Activated CD4-positive, CD25-positive, alpha-beta regulatory T cell treated with anti-CD3 and anti-CD28 coated beads, Interleukin-2, amount 50 U/mL, for 16 hours (primary cell): ENCODE measurements at places on chromosomes 2 and 18.

GRCh38 chr2:144469798-144470197 lies 50.1 kb downstream of the ZEB2 start:
- DNase-seq, result no peak

DNA sequence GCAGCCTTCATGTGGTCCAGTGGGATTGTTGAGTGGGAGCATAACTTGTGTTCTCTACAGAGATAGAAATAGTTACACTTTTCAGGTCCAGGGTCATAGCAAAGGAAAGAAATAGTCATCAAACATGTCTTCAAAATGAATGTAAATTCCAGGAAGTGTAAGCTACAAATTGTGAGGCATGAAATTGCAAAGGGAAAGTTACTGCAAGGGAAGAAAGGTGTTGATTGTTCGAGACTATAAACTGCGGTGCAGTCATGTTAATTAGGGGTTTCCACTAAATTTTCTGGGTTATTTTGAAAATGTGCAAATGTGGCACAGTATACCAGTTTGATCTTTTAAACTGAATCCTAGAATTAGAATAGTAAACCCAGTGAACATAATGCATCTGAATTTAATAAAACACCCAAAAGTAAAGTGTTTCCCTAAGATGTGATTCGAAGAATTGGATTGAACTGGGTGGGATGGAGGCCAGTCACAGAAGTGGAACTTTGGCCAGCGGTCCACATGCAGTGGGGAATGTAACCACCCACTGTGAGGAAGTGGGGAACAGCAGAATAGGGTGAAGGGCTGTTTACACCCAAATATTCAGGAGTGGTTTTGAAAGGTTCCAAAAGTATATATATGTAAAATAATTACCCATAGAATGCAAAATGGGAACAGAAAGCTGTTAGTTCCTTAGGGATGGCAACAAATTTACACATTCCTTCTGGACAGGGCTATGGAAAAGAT lies 126.5 kb upstream of the CCDC68 start:
- no peak for DNase-seq

- no peak for DNase-seq
Observed at GRCh38 chr2:204031056-204031455, 94.5 kb downstream of the ICOS start.

DNA sequence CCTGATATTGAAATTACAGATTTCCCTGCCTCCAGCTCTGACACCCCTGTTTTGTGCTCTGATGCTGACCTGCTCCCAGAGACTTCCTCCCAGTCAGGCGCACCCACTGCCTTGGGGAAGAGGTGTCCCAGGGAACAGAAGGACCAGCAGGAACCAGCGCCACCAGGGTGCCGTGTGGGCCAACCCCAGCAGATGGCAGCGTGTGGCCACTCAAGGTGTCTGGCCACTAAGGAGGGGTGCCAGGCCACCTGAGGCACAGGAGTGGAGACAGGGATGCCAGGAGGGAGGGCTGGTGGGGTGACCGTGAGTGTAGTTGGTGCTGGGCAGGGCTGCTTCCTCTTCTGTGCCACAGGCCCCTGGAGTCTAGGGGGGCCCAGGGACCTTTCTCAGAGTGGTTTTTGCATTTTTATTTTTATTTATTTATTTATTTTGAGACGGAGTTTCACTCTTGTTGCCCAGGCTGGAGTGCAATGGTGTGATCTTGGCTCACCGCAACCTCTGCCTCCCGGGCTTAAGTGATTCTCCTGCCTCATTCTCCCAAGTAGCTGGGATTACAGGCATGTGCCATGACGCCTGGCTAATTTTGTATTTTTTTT lies 56.0 kb downstream of the TEX44 start:
- no peak for DNase-seq

DNA sequence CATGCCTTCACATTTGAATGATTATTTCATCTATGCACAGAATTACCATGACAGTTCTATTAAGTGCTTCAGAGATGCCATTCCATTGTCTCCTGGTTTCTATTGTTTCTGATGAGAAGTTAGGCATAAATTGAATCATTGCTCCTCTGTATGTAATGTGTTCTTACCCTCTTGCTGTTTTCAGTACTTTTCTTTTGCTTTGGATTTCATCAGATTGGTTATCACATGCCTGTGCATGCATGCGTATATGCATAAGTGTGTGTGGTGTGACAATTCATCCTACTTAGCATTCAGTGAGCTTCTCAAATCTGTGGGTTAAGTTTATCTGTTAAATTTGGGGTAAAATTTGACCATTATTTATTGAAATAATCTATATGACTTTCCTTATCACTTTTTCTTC lies 263.3 kb upstream of the RND3 start:
- DNase-seq, result no peak

GRCh38 chr2:206045251-206045650 lies 40.7 kb downstream of the INO80D start:
- DNase-seq, result no peak

GRCh38 chr2:228079194-228079593 lies 102.3 kb downstream of the SPHKAP start:
- no peak for DNase-seq

DNA sequence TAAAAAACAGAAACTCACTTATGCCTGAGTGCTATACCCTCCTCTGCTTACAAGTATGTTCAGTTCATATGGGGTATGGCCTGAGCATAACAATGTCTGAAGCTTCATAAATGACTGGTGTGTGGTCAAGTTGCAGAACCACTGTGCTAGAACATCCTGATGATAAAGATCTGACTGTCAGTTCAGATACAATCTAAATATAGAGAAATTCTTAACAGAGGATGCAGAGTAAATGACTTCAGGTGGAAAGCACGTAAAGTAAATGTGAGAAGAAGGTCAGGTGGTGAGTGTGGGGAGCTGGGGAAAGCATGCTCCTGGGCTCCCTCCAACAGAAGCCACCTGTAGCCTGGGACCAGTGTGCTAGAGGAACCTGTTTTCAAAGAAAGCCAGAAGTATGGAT lies 926.2 kb downstream of the TSN start:
- DNase-seq, result no peak

- no peak for DNase-seq
Observed at GRCh38 chr2:25336383-25336841, 5.3 kb downstream of the DNMT3A start.

DNA sequence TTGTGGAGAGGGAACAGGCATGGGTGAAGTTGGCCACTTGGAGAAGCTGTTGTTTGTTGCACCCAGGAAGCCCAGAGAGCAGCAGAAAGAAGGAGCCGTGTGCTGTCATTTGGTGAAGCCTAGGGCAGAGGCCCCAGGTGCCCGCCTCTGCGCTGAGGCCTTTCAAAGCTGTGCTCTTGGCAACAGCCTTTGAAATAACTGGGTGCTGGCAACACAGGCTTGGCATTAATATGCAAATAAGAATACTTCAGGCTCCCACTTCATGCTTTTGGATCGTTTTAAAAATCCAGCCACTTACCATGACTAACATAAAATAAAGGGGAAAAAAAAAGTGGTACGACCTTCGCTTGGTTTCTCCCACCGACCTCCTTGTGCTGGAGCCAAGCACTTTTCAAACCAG lies 41.1 kb downstream of the DHRS9 start:
- no peak for DNase-seq

- DNase-seq, result no peak
Observed at GRCh38 chr2:30541680-30542079, 94.6 kb downstream of the LCLAT1 start.

GRCh38 chr18:74652392-74652988 lies 54.8 kb downstream of the ZNF407 start:
- DNase-seq, result no peak

DNA sequence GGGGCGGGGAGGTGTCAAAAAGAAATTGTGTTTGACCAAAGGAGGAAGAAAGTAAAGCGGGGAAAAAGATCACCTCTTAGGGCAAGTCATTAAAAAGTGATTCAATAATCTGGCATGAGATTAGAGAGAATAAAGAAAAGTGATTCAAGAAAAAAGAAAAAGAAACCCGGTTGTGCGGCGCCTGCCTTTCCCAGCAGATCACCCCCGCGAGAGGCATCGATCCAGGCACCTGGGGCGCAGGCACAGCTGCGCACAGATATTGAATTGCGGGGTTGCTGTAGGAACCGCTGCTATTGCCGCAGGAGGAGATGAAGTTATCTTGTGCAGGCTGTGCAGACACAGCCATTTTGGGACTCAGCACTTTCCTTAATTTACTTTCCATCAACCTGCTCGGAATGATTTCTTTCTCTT lies 71.2 kb downstream of the PLB1 start:
- no peak for DNase-seq

DNA sequence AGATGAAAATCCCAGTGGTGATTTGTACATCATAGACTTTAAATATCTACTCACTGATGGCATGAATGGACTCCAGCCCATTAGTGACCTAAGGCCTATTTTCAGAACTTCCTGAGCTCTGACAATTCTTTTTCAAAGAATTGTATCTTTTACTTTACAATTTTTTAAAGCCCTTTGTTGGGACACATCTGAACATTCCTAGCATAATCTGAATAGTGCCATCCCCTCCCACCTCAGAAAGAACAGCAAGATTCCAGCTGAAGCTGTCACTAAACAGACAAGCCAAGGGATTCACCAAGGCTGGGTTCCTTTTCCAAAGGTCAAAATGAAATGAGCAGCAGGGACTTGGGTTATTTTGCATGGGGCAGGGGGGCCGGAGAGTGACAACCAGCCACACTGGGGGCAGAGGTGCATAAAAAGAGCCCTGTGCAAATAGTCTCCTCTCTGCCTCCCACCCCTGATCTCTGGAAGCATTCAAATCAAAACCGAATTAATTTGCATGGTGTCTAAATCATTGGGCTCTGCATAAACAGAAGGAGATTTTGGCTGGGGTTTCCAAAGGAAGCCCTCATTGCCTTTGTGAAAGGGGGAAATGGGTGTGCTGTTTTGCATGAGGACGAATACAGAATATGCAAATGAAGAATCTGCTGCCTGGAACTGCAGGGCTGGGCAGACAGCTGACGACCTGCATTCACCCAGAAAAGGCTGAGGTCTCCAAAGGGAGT lies 17.2 kb downstream of the EPHA4 start:
- DNase-seq, result no peak

DNA sequence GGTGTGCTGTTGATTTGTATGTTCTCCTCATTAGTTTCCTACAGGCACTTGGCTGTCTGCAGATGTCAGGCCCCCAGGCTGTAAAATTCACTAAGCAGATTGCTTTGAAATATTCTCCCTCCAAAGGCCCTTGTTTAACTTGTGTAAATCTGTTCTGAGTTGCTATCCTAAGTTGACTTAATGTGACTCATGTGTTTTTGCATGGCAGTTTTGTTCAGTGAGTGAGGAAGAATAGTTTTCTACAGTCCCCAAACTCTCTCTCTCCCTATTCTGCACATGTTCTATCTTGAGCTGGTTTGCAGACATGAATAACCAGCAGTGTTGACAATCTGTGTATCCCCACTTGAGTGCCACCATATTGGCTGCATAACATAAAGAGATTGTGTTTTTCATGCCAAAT lies 1005.4 kb upstream of the DDX18 start:
- DNase-seq, result no peak

DNA sequence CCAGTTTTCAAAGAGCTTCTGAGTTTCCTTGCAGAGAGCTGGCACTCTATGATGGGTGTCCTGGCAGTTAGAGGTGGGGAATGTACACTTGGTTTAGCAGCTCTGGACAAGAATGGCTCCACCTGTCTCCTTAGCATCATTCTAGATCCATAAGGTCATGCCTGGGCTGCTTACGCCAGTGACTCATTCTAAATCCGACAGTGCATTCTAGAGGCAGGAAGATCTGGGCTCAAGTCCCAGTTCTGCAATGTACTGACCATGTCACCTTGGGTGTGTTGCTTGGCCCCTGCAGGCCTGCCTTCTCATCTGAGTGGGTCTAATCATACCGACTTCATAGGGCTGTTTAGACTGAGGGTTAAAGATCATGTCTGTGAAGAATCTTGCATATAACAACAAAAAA lies 46.5 kb downstream of the PTGR3 start:
- no peak for DNase-seq

GRCh38 chr2:164754157-164755093 lies 87.2 kb downstream of the COBLL1 start:
- no peak for DNase-seq

- DNase-seq, result no peak
Observed at GRCh38 chr2:231512222-231512621, 18.0 kb downstream of the NMUR1 start.

DNA sequence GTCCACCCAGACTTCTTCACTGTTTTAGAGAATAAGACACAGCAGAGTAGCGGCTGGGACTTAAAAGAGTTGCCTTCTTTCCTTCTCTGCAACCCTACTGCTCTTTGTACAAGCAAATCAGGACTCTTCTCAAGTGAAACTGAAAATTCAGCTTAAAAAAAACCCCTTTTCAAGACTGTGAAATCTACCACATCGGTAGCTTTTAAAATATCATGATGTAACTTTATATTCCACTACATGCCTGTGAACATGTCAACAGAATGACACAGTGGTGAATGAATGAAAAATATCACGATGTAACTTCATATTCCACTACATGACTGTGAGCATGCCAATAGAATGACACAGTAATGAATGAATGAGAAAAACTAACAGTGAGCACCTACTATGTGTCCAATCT lies 53.4 kb downstream of the TCF4 start:
- DNase-seq, result no peak

GRCh38 chr2:167844714-167845530 lies 402.5 kb downstream of the STK39 start:
- DNase-seq, result no peak

DNA sequence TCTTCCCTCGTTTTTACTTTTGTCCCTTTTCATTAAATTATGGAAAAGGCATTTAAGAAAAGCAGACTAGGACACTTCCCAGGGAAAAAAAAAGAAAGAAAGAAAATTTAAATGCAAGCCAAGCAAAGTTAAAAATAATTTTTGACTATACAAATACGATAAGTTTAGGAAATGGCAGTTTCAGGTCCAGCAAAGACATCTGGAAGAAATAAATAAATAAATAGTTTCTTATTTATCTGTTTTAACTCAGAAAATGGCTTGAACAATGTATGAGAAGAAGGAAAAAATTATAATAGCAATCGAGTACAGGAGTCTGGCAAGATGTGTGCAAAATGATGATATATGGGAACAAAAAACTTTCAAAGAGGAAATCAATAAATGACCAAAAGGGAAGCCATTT lies 114.6 kb upstream of the NCKAP5 start:
- DNase-seq, result no peak

DNA sequence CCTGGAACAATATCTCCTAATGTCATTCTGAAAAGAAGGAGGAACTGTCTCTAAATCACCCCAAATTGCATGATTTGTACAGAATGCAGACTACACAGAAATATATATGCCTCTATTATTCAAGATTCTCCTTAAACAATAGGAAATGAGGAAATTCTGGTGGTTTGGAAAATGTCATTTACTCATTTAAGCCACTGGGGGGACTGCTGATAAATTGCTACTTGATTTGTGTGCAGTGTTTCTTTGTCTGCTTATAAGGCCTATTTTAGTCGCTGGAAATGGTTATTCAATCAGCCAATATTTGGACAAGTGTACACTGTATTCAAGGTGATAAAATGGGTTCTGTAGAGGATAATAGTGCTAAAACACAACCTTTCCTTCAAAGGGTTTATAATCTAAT lies 801.9 kb upstream of the CELF4 start:
- DNase-seq, result no peak

GRCh38 chr2:228541789-228542188 lies 360.3 kb upstream of the SPHKAP start:
- no peak for DNase-seq
